Stimulated activated naive B cell treated with anti-CD40 and anti-IgM and Interleukin-4, amounts not matched to agents 10 μg/mL and 1 μg/mL and 100 μg/mL, for 72 hours (primary cell): ENCODE measurements at places on chromosomes 1 and 21.

- DNase-seq, result no peak
Measured at GRCh38 chr1:67767103-67767782, 66.0 kb downstream of the GNG12 start.

DNA sequence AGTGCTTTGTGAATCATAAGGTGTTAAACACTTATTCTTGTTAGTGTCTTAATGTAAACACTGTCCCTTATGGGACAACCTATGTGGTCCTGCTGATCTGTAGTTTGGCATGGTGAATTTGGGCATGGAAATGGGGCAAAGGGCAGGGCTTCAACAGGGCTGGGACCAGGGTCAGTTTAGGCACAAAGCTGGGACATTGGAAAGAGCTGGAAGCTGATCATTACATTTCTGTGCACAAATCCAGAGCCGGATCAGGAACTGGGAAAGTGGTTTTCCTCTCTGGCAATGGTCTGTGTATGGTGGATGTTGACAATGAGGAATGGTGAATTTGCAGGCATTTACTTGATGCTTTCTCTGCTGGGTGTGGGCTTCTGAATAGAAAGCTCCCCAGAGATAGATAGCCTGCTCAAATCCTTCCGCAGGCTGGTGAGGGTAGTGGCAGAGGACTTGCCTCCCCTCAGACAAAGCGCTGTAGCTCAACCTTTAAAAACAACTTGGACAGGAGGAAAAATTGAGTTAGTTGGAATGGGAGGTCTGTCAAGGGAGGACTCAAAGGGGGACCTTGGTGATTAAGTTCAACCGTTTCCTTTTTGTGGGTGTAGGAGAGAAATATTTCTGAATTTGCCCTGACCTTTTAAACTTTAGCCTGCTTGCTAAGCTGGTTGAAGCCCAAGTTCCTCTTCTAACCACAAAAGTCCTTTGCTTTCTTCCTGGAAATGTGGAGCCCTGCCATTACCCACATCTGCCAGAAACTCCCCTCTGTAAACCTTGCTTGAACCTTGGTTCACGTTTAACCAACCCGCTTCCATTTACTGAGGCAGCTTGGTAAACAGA is 35.3 kb downstream of the HLX start:
- no peak for DNase-seq

DNA sequence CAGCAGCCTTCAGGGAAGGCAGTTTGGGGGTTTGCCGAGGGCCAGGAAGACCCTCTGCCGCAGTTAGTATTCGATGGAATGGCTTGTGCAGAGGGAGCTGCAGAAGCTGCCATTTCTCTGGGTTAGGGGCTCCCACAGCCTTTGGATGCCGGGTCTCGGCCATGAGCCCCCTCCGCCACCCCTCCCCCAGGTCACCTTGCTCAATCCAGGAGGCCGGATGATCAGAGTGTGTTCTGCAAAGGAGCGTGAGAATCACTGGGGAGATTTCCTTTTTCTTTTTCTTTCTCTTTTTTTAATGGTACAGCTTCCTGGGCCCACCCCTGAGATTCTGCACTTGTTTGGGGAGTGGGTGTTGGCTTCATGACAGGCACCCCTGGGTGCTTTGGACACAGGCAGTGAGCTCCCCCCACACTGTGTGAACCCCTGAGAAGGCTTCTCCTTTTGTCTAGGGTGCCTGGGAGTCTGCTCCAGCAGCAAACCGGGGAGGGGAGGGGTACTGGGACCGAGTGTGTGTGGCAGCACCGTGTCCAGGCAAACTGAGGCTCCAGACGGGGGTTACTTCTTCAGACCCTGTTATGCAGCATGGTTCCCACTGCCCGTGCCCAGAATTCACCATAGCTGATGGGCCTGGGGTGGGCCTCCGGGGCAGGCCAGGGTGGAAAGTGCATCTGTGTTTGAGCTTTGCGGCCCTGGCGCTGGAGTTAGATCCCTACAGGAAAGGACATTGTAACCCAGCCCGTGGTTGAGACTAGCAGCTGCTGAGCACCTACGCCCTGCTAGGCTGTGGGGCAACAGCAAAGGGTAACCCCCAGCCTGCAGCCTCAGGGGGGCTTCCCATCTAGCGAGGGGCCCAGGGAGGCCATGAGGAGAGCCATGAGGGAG is 18.5 kb downstream of the TNFRSF1B start:
- DNase-seq, result no peak

DNA sequence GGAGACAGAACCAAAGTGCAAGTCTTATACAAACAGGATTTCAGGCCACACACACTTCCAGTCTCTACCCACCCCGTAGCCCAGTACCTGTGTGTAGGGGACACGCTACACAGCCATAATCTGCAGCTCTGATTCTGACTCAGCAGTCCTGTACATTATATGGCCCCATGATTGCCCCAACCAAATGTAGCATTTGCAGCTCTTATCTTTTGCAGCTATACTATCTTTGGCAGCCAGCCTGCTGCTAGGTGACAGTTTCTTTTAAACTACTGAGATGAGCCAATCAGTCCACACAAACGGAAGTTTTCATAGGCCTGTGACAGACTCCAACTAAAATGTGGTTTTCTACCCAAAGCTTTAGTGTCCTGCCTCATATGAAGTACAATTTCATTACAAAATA is 259.6 kb upstream of the ST6GALNAC5 start:
- DNase-seq, result no peak

DNA sequence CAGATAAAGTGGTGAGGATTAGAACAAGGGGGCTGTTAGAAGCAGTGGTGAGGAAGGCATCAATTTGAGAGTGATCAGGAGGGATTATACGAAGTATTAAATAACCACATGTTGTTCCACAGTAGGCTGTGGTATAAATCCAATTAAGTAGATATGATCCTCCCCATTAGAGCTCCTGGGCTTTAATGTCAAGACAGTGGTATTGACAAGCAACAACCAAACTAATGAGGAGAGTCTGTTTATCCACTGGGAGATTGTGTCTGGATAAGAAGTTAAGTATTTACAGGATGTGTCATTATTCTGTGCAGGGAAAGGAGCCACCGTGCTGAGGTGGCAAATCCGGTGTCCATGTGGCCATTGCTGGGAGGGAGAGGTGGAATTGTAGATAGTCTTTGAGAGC is 5.8 kb downstream of the ACTN2 start:
- DNase-seq, result no peak

DNA sequence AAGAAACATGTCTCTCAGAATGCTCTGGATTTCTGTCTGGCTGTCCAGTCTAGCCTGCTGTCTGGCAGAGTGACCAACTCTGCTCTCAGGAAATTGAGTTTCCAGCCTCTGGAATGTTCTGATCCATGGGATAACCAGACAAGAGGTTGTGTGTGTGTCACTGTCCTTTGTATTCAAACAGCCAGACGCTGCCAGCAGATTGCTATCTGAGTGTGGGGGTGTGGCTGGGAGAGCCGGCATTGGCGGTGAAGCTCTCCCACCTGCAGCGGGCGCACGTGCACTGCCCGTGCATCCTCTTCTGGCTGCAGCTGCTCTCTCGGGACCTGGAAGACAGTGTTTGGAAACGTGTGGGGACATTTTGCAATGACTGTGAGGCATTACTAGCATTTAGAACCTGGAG is 26.1 kb downstream of the PKP1 start:
- no peak for DNase-seq

DNA sequence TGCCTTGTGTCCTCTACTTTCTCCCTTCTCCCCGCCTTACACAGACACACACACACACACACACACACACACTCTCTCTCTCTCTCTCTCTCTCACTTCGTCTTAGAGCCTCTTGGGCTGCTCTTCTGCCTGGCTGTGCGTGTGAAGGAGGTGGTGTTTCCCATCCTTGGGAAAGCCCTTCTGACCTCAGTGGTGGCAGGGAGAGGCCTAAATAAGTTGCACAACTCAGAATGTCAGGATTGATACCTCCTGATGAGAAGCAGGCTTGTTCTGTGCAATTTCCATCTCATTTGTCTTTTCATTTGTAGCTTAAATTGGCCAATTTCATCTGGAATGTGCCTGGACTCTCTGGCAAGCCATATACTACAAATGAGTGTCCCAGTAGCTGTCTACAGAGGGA is 25.0 kb downstream of the LRRN2 start:
- no peak for DNase-seq

DNA sequence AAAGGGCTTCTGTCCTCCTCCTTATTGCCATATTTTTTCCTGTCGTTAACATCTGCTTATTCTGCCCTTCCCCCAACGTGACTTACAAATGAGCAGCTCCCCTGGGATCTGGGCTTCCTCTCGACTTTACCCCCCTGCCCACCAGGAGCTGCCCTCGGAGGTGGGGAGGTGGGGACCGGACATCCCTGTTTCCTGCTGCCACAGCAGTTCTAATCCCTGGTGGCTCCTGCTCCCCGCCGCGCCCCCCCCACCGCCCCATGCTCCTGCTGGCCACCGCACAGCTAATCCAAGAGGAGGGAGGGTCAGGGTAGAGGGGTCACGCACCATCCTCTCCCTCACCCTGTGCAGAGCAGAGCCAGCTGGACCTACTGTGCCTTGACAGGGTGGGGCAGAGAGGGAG is 4.4 kb upstream of the SLC27A3 start:
- DNase-seq, result no peak

GRCh38 chr1:59827055-59827643 is 12.4 kb downstream of the HOOK1 start:
- DNase-seq, result no peak

DNA sequence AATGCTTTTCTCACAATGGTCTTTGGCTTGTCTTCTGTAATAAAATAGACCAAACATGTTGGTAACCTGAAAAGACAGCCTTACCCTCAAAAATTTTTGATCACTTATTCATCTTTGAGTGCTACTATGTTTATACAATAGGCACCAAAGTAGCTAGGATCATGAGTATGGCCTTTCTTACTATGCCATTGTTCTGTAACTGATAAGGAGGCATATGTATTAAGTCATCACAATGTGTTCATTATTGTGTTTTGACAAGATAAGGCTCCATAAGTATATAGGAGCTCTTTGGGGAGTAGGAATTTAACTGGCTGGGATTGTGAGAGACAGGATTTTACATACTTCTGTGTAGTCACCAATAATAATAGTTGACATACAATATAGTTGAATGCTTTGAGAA is 675 bp downstream of the TMCO2 start:
- no peak for DNase-seq

DNA sequence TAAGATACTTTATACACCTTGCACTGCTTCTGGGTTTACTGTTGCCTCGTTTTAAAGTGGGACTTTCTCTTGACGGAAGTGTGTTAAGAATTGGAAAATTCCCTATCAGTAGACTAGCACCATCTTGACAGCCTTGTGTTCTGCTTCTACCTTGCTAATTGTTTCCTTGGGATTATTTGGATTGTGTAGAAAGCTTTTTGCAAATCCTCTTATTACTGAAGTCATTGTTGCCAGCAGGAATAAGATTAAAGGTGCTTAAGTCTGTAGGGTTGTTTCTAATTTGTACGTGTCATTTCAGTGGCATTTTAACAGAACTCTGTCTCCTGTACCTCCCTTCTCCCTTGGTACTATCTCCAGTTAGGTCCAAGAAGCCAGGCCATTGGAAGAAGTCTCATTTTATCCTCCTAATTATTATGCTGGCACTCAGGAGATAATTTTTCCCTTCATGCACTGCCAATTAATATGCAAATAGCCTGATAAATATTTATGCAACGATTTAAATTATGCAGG is 107.7 kb downstream of the POU2F1 start:
- DNase-seq, result no peak

DNA sequence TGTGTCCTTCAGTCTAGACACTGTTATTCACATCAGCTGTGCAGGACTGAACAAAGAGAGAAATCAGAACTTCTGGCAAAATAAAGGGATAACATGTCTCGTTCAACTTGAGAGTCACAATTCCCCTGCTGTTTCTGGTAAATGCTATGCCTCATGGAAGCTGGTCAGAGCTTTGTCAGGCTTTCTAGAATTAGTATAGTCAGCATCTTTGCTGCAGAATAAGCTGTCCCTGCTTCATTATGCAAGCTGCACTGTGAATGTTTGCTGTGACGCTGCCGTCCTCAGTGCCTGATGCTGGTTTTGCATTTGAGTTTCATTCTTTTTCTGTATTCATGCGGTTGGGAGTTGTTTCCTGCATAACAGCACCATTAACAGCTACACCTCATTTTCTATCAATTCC is 96.4 kb upstream of the KCNJ6 start:
- DNase-seq, result no peak

GRCh38 chr1:204874274-204874673 is 3.6 kb downstream of the NFASC start:
- no peak for DNase-seq

GRCh38 chr1:162383516-162383915 is 2.0 kb downstream of the C1orf226 start:
- no peak for DNase-seq

DNA sequence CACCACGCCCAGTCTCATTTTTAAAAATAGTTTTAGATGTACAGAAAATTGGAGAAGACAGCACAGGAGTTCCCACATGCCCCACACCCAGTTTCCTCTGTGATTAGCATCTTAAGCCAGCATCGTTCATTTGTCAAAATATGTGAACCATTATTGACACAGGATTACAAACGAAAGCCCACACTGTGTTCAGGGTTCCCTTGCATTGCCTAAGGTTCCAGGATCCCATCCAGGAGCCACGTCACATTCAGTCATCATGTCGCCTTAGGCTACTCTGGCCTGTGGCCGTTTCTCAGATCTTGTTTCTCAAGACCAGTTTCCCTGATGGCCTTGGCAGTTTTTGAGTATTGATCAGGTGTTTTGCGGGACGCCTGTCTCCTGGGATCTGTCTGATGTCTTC is 34.7 kb upstream of the TNFRSF1B start:
- DNase-seq, result no peak

DNA sequence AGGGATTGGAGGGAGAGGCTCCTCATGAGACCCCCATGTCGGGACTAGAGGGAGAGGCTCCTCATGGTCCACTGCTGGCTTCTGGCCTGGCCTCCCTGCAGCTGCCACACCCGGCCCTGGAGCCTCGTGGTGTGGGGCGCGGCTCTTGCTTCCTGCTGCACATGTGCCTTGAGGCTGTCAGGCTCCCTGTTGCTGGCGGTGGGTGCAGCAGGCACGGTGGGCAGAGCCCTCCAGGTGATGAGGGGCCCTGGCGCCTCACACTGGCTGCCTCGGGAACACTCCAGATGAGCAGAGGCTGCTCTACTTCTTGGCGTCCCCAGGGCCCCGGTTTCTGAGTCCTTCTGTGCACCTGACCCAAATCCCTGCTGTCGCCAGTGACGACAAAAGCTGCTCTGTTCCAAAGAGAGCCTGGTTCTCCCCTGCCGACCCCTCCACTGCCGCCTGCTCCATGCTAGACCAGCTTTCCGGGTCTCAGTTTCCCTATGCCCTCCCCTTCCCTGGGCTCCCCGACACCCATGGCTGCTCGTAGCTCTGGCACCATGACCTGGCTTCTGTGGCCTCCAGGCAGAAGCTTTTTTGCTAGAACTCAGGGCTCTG is 9.7 kb upstream of the ATAD3B start:
- DNase-seq, result no peak

- no peak for DNase-seq
Measured at GRCh38 chr1:109821221-109821669, 57.5 kb upstream of the EPS8L3 start.
